NCI-H526 treated with DMSO at 0.1 percent for 48 hours (cell line): ENCODE measurements at places on chromosomes 12 and 14.

DNA sequence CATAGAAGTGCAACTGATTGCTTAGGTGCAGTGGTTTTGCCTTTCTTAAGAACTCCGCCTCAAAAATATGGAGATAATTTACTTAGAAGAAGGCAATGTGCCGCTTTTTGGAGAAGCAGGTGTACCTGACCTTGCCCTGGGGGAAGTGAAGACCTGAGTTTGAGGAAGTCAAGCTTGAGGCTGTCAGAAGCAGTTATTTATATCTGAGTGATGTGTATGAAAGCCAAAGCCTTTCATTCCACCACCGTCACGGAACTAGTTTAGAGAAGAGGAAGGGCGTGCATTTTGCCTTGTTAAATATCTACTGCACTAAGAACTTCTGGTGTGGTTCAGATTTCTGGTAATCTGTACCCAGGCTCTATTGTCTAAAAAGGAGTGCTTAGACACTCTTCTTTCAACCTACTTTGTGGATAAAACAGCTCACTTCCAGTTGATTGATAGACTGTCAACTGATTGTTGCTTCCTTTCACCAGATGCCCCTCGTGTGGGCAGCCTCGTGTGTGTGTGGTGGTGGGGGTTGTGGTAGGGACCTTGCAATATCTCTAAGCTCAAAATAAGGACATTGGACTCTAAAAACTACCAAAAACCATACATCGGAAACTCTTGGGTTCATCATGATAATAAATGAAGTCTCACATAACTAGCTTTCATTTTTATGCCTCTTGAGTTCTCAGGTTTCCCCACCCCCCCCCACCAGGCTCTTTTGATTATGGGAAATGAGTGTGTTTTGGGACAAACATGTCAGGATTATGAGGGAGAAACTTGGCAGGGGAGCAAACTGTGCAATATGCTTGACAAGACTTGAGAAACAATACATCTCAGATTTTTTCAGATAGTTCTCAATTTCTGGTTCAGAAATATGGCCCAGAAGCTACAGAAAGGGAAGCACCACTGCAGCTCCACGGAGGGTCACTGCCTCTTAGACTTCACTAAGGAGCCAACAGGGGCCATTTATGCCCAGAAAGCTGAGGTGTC is 78.6 kb downstream of the ARF6 start:
- DNase-seq, result no peak

DNA sequence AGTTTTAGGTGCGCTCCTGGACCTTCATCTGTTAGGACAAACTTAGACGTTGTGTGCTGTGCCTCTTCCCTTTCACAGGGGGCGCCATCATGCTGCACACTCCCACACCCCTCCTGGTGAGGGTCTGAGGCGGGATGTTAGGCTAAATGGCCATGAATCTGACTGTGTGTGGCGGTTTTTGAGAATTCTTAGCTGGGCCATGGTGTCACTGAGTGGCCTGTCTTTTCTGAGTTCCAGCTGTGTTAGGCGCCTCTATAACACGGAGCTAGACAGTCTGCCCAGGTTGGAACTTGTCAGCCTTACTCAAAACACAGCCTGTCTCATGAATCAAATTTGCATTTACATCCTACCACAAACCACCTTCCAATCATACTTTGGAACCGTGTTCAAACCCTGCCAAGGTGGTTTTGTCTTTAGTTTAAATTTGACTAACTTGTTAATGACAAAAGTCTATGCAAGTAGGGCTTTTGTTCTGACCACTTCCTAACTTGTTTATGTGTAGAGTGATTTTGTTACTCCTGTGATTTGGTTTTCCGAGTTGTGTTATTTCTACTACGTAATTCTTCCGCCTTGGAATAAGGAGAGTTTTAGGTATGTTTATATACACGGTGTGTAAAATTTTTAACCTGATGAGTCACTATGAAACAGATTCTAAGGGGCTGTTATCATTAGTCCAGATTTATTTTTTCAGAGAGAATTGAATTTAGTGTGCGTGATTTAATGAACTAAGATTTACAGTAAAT is 19.6 kb downstream of the ACVR1B start:
- peak; percentile 57 for DNase-seq

GRCh38 chr12:32489070-32489469 is 89.7 kb downstream of the FGD4 start:
- DNase-seq, result no peak

GRCh38 chr12:104060791-104061190 is 3.5 kb upstream of the HCFC2 start:
- no peak for DNase-seq

DNA sequence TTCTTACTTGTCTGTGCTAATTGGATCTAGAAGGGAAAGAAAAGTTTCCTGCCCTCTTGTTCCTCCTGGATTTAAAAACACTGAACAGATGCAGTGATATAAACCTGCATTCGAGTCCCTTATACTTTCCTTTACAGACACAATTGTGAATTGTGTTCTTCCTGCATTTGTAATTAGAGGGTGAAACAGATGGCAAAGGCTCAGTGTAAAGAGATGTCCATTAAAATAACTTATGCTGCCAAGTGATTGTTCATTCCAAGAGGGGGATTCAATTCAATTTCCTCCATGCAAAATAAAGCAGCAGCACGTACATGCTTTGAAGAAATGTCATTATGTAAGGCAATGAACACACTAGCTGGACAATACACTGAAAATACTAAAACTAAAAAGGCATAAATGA is 248.3 kb upstream of the LRIG3 start:
- DNase-seq, result no peak

- DNase-seq, result no peak
These were observed 40.5 kb downstream of the RASSF3 start for GRCh38 chr12:64650762-64651161.

DNA sequence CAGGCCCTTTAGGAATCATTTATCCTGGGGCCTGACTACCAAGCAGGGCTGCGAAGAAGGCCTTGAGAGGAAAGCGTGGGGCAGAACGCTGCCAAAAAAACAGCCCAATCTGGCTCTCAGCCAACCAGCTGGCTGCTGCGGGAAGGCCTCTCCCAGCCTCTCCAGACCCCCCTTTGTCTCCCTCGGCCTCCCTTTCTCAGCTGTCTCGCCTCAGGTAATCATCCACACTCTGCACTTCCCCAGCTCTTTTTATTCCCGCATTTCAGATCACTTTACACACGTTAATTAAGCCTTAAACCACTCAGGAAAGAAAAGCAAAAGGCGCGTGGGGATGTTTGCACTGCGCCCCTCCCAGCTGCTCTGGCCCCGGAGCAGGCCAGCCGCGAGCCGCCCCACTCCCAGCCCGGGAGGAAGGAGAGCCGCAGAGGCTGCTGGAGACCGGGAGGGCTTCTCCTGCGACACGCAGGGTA is 208.2 kb upstream of the FOXN3 start:
- no peak for DNase-seq

DNA sequence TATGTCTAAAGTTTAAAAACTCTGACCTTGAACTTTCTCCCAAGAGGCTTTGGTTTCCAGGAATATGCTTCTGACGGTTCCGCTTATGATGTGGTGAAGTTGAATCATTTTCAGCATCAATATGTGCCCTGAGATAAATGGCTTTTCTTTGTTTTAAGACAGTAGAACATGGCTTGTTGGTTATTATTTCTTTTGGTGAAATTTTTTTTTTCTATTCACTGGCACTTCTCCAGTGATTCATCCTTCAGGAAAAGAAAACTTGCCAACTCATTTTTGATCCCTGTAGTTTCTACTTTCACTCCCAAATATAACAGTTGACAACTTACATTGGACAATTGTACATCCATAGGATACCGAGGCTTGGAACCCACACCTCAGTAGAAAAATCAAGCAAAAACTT is 1301.2 kb upstream of the FLRT2 start:
- DNase-seq, result no peak

- DNase-seq, result no peak
These were observed 150.3 kb upstream of the PTPRQ start for GRCh38 chr12:80293759-80294158.
